NCI-H526 (cell line): ENCODE measurements at places on chromosomes 16 and 17.

GRCh38 chr16:10601444-10602408 lies 21.3 kb upstream of the EMP2 start:
- DNase-seq = no peak

DNA sequence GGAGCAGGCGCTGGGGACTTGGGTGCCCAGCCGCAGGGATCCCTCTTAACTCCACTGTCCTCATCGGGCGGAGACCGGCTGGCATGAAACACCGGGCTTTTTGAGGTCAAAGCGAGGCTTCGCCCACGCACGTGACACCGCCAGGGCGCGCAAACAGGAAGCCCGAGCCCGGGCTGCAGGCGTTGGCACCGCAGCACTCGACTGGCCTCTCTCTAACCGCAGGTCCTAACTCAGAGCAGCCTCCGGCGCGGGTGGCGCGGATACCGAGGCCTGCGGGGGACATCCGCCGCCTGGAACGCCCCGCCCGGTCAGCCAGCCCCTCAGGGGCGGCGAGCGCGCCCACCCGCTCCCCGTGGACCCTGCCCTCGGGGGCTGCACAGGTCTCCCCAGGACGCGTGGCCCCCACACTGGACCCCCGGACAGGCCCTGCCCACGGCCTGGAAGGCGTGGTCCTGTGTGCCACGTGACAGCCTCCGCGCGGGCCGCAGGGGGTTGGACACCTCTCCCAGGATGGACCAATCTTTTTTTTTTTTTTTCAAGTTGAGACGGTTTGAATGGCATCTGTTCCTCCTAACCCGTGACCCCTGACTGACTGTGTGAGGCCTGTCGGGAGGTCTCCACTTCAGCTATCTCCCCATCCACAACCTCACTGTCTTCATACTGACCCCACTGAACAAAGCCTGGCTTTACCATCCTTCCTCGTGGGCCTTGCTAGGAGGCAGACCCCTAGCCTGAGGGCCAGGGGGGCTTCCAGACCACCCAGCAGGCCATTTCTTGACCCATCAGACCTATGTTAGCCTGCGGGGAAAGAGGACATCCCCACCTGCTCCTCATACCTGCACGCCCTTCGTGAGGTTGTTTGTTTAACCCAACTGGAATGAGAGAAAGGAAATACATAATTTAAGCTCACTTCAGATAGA lies 8.4 kb upstream of the SLC47A2 start:
- no peak for DNase-seq

GRCh38 chr17:77736199-77736585 lies 222.3 kb upstream of the TNRC6C start:
- no peak for DNase-seq

DNA sequence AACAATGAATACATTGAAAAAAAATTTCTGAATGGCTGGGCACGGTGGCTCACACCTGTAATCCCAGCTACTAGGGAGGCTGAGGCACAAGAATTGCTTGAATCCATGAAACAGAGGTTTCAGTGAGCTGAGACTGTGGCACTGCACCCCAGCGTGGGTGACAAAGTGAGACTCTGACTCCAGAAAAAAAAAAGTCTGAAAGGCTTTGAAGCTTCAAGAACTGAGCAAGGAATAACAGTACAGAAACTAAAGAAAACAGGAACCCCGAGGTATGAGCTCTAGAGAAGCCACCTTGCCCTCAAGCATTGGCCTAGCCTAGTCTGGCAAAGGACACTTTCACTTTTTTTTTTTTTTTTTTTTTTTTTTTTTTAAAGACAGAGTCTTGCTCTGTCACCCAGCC lies 45.0 kb downstream of the TEX2 start:
- DNase-seq = no peak

GRCh38 chr17:75722076-75722475 lies 817 bp downstream of the ITGB4 start:
- DNase-seq = no peak

DNA sequence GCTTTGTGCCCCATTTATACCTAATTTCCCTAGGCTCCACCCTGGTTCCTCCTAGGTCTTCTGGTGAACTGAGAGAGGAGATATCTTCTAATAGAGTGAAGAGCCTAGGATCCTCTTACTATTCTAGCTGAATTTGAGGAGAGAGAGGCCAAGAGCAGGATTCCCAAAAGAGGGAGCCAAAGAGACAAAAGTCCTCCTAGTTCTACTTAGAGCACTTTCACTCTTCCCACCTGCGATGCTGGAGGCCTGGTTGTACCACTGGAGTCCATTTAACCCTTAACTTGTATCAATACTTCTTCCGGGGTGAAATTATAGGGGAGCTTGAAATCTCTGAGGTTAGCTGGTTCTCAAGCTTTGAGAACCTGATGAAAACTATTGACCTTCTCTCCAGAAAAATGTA lies 3.4 kb upstream of the SSH2 start:
- DNase-seq = peak; percentile 61

- no peak for DNase-seq
These were observed 195.8 kb downstream of the KCNJ2 start for GRCh38 chr17:70365091-70365583.

GRCh38 chr16:1771188-1771863 lies at the start of gene NME3:
TSS of gene NME3 (minus strand) at chr16:1771543. CDS start at chr16:1771534, 9 bp downstream.
- peak; percentile 55 for DNase-seq

- DNase-seq = no peak
These were observed 43.5 kb downstream of the SNX29 start for GRCh38 chr16:12020009-12020408.

- no peak for DNase-seq
These were observed 17.4 kb downstream of the CSF3 start for GRCh38 chr17:40032322-40033320.

- peak; percentile 71 for DNase-seq
These were observed 52.1 kb downstream of the CUEDC1 start for GRCh38 chr17:57902800-57903759.

DNA sequence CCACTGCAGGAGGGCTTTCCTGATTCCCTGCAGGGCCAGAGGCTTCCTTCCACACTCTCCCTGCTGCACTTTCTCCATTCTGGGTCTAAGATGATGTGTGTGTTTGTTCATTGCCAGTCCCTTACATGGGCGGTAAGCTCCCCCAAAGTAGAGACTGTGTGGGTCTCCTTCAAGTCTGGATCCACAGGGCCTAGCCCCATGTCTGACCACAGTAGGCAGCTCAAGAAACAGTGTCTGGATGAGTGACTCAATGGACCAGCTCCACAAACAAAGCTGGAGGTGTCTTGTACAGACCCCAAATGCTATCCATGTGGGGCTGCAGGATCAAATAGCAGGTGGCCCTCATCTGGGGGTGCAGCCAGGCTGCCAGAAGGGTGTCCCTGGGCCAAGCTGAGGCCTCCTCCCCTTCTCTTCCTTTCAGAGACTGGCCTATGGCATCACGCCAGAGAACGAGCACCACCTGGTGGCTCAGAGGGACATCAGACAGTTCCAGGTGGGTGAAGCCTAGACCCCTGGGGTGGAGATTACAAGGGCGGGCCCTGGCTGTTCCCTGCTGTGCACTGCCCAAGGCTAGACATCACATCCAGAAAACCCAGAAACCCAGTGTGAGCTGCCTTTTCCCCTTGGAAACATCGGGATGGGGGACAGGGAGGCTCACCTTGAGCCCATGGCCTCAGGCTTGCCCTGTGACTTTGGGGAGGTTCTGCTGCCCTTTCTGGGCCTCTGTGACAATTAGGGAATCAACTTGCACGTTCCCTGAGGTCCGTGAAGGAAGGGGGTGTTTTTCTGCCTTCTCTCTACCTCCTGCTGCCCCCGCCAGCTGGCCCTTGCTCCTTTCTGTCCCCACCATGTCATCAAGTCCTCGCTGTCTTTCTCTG lies 45.9 kb downstream of the SLC6A2 start:
- DNase-seq = no peak

- no peak for DNase-seq
These were observed 85.5 kb upstream of the DOC2B start for GRCh38 chr17:266701-267667.

GRCh38 chr17:83053739-83054451 lies 25.5 kb upstream of the METRNL start:
- no peak for DNase-seq

DNA sequence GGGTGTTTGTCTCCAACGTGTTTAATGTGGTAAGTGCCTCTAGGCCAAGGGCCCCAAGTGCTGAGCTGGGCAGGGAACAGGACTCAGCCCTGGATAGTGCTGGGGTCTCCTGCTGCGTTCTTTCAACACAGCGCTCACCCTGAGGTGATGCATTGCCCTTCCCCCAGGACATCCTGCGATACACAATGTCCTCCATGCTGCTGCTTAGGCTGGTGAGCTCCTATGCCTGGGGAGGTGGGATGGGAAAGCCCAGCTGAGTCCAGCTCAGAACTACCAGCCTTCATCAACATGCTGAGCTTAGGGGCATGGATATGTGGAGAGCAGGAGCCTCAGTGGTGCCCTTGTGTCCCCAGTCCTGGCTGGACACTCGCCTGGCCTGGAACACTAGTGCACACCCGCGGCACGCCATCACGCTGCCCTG lies 563 bp downstream of the ZACN start:
- DNase-seq = no peak
